CD4-positive, alpha-beta T cell (primary cell): ENCODE measurements at places on chromosomes 12 and 14. TPM values are rescaled to one million over a fixed set of nuclear protein-coding genes. Genes with fewer than 3 reads are reported as not detected.

Gene CLECL1
- total RNA-seq: 1.7 TPM

Gene WIF1
- not detected for total RNA-seq

Gene KSR2
- 0.17 TPM for total RNA-seq

Gene SETD1B
- total RNA-seq: 146 TPM

Gene LTB4R
- 18.3 TPM for total RNA-seq

Gene HNF1A
- not detected for total RNA-seq

Gene KRT82
- not detected for total RNA-seq

Gene PRR4
- not detected for total RNA-seq

Gene C1QL4
- total RNA-seq: not detected

Gene RPL41
- 5,865 TPM for total RNA-seq

Gene PRICKLE1
- total RNA-seq: not detected

Gene CELA1
- 1.2 TPM for total RNA-seq

Gene RHOJ
- not detected for total RNA-seq

Gene TAS2R8
- not detected for total RNA-seq

Gene FSCB
- not detected for total RNA-seq

Gene SLC24A4
- total RNA-seq: 0.19 TPM
